ENCODE measurements at places on chromosomes 13 and 19.

GRCh38 chr13:113601166-113602070 lies 16.9 kb downstream of the TFDP1 start:
- no peak for DNase-seq

DNA sequence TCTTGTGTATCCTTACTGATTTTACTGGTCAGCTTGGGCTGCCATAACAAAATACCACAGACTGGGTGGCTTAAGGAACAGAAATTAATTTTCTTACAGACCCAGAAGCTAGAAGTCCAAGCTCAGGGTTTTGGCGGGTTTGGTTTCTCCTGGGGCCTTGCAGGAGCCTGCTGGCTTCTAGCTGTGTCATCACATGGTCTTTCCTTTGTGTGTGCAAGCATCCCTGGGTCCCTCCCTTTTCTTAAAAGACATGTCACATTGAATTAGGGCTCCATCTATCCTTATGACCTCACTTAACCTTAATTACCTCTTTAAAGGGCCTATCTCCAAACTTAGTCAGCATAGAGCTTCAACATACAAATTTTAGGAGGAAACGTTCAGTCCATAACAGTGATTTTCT lies 23.4 kb downstream of the UBAC2 start:
- DNase-seq = no peak

GRCh38 chr13:106423530-106423929 lies 111.9 kb downstream of the EFNB2 start:
- DNase-seq = no peak

DNA sequence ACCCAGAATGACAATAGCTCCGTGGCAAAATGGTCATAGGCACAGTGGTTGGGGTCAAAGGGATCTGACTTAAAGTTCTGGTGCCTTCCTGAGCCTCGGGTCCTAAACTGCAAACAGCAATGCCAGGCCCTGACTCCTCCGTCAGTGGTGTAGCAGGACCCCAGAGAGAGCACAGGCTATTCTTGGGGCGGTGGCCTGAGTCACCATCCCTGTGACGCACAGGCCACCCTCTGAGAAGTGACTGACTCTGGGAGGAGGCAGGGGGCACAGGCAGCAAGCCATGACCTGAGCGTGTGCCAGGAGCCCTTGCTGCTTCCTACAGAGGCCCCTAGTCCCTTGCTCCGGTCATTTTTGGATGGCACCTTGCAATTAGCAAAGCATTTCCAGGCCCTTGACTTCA lies 18.7 kb downstream of the PLVAP start:
- DNase-seq = no peak

GRCh38 chr19:16285769-16286498 lies 38.7 kb upstream of the KLF2 start:
- no peak for DNase-seq

GRCh38 chr13:87078947-87079795 lies 592.0 kb upstream of the SLITRK5 start:
- DNase-seq = no peak

- DNase-seq = no peak
Measured at GRCh38 chr19:32302778-32303177, 42.6 kb upstream of the ZNF507 start.

DNA sequence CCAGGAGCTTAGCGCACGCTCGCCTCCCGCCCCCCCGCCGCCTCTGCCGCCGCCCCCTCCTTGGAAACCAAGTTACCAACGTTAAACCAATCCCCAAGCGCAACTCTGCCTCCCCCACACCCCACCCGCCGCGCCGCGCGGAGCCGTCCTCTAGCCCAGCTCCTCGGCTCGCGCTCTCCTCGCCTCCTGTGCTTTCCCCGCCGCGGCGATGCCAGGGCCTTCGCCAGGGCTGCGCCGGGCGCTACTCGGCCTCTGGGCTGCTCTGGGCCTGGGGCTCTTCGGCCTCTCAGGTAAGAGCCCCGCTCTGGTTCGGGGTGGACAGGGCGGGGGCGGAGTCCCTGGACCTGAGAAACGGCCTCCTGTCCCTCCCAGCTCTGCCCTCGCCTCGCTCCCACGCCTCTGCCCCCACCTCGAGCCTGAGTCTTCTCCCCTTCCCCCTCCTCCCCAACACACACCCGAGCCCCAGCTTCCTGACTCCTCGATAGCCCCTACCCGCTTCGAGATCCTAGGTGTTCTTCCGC lies at the start of gene ICAM5:
TSS of gene ICAM5 (plus strand) at position 117 of the 521 bp plus-strand sequence. CDS start at position 209, 92 bp downstream.
- DNase-seq = peak; percentile 35

- no peak for DNase-seq
Measured at GRCh38 chr19:39951686-39952085, 17.3 kb upstream of the FCGBP start.

DNA sequence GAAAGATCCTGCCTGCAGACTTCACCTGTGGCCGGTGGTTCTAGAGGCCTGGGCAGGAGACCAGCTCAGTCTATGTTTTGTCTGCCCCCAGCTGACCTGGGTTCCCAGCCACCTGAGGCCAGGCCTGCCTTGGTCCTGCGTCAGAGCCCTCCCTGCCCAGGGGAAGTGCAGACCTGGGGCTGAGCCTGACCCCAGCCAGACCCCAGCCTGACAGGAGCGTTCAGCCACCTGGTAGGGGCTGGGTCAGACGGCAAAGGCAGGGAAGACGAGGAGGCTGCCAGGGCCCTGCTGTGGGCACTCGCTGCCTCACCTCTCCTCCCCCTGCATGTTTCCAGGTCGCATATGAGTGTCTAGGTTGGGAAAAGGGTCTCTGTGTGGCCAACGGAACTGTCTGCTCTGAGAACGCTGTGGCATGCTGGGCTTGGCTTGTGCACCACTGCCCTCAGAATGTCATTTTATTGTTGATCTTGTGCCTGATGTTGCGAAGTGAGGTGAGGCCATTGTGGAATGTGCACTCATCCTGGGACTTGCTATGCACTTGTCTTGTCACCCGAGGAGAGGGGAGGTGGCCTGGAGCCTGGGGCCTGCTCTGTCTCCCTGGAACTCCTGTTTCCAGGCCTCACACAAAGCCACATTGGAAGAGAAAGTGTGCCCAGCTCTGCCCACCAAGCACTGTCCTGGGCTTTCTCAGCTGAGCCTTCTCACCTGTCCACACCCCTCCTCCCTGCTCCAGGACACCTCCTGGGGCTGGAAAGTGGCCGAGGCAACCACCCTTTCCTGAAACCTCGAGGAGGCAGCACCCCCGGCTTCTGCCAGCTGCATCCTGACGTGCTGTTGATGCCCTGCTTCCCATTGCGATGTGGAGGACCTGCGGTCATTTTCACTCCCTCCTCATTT lies 15.2 kb upstream of the MCF2L start:
- DNase-seq = no peak

- no peak for DNase-seq
Measured at GRCh38 chr13:96816261-96816660, 178.0 kb downstream of the OXGR1 start.

- no peak for DNase-seq
Measured at GRCh38 chr13:23449398-23450162, 16.1 kb upstream of the SACS start.

- DNase-seq = no peak
Measured at GRCh38 chr19:51224163-51224641, 678 bp upstream of the CD33 start.

DNA sequence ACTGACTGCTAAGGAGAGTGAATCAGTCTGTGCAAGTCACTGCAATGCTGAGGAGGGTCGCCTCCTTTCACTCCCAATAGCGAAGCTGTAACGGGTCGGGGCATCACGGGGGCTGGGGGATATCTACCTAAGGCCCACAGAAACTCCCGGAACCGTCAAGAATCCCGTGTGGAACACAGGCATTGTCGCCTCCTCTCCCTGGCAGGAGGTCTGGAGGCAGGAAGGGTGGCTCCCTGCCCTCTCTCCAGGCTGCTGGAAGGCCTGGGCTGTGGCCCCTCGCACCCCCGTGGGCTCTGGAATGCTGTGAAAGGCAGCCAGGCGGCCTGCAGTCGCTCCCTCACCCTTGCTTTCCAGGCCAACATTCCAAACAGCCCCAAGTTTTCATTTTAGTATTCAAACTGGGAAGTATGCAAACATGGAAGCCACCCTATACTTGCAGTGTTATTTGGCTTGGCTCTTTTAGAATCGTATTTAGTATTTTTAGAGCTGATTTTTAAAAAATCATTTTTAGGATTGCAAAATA lies 109.4 kb downstream of the CRYL1 start:
- no peak for DNase-seq

DNA sequence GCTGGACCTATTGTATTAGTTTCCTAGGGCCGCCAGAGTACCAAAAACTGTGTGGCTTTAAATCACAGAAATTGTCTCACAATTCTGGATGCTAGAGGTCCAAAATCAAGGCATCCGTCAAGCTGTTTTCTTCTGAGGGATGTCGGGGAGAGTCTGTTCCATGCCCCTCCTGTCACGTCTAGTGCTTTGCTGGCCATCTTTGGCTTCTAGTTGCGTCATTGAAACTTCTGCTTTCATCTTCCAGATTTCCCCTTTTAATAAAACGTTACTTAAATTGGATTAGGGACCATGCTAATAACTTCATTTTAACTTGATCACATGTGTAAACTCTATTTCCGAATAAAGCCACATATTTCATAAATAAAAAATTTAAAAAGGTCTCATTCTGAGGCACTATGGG lies 47.5 kb downstream of the TRPM4 start:
- DNase-seq = no peak

GRCh38 chr13:90448466-90449037 lies 898.9 kb upstream of the MIR17HG start:
- no peak for DNase-seq

GRCh38 chr13:114097893-114098688 lies 34.3 kb downstream of the RASA3 start:
- DNase-seq = no peak

DNA sequence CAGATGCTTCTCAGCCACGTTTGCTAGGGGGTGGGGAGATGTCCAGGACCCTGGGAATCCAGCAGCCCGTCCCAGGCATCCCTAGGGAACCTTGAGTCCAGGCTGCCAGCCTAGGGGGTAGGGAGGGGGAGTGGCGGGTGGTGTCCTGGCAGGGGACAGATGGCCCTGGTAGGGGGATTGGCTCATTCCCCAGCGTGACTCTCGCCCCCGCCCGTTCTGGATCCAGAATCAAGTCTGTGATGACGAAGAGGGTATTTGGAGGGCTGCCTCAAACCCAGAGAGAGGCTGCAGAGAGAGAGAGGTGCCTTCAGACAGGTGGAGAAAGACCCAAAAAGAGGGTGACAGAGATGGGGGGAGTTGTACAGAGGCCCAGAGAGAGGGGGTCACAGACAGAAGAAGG lies 4.1 kb downstream of the SLC17A7 start:
- DNase-seq = no peak

GRCh38 chr19:42199440-42200115 lies 17.9 kb downstream of the DEDD2 start:
- no peak for DNase-seq

DNA sequence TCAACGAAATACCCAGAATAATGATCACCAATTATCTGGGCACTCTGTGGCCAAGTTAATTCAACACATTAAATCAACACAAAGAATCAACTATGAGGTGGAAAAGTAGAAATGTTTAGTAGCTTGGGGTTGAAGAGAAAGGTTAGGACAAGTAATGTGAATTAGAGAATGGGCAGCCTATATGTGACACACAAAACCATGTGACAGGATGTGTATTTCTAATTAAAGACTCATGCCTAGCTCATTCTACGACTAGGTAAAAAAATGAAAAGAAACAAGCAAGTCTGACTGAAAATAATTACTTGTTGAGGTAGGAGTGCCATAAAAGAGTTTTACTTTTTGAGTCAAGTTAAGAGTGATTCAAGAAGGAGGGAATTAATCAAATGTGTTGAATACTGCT lies 2646.0 kb upstream of the PCDH20 start:
- DNase-seq = no peak

Data from stimulated activated CD4-positive, alpha-beta T cell treated with anti-CD3 and anti-CD28 coated beads, TNF-alpha, amount 100 ng/mL, for 4 hours (primary cell).